Metanephros (tissue), 2 donors: ENCODE measurements at places on chromosomes 2 and 18. TPM values are rescaled to one million over a fixed set of nuclear protein-coding genes. Genes with fewer than 3 reads are reported as not detected.

PSD4 gene
- 18.4 TPM for total RNA-seq

IL36RN gene
- not detected for total RNA-seq

UPP2 gene
- 2.4 TPM for total RNA-seq

POTEC gene
- total RNA-seq: not detected

SERPINB3 gene
- not detected for total RNA-seq

HOXD13 gene
- total RNA-seq: 0.06 TPM

MAP3K2 gene
- total RNA-seq: 57.0 TPM

DOK6 gene
- total RNA-seq: 15.8 TPM

PDCD1 gene
- total RNA-seq: 0.58 TPM

MAIP1 gene
- total RNA-seq: 33.9 TPM

TCF23 gene
- total RNA-seq: 0.35 TPM

CXCR1 gene
- 1.4 TPM for total RNA-seq

SYT4 gene
- 1.1 TPM for total RNA-seq

ST8SIA3 gene
- total RNA-seq: 0.06 TPM

DSC3 gene
- 1.6 TPM for total RNA-seq

GPBAR1 gene
- 1.9 TPM for total RNA-seq

ZFP36L2 gene
- 88.2 TPM for total RNA-seq

TACR1 gene
- total RNA-seq: 0.82 TPM

ELOA2 gene
- not detected for total RNA-seq

MYCN gene
- 25.7 TPM for total RNA-seq

C2orf72 gene
- 3.0 TPM for total RNA-seq

ASB18 gene
- total RNA-seq: 2.0 TPM

LYPD6B gene
- total RNA-seq: 13.0 TPM

TSPYL6 gene
- not detected for total RNA-seq

PER2 gene
- total RNA-seq: 13.2 TPM

ASXL3 gene
- 13.4 TPM for total RNA-seq

RAX gene
- total RNA-seq: not detected

TXNL4A gene
- total RNA-seq: 38.7 TPM

PID1 gene
- total RNA-seq: 10.3 TPM

CTAGE1 gene
- total RNA-seq: not detected

KCNE4 gene
- total RNA-seq: 11.2 TPM

ATP8B1 gene
- 29.1 TPM for total RNA-seq

LYPD1 gene
- 57.0 TPM for total RNA-seq

GYPC gene
- 113 TPM for total RNA-seq

GAREM1 gene
- 27.9 TPM for total RNA-seq

BMP10 gene
- total RNA-seq: not detected

PLEKHA3 gene
- 7.7 TPM for total RNA-seq

MAP2 gene
- total RNA-seq: 14.7 TPM

SF3B6 gene
- 94.9 TPM for total RNA-seq

AOX1 gene
- 2.8 TPM for total RNA-seq

LAMA3 gene
- 2.3 TPM for total RNA-seq

ASPRV1 gene
- 3.4 TPM for total RNA-seq

NMS gene
- not detected for total RNA-seq

GRB14 gene
- total RNA-seq: 19.0 TPM

GCKR gene
- 0.12 TPM for total RNA-seq
